Pulmonary artery endothelial cell (primary cell): ENCODE measurements at places on chromosomes 13 and 19. TPM values are rescaled to one million over a fixed set of nuclear protein-coding genes. Genes with fewer than 3 reads are reported as not detected.

DNA sequence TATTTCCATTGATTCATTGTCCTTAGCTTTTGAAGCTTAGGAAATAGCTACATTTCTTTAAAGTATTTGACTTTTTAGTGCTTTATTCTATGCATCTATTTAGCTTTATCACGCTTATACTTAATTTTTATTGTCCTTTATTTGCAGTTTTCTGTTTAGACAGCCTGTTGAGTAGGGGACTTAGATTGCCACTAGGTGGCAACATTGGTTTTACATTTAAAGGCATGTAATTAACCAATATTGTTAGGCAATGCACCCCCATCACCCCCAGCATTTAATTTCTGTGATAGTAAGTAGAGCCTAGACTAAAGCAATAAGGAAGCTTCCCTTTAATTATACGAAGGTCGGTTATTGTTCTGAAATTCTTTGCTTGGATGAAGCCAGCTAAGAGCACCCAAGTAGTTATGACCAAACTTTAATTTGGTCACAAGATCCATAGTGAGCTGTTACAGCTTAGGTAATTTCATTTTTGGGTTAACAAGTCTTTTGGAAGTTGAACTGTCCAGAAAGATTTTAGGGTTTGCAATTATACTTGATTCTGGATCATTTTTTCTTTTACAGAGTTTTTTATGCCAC lies 36.5 kb downstream of the B3GLCT start:
- DNase-seq = no peak

The GFY gene
- total RNA-seq = not detected in 2 replicates

The MBD3L5 gene
- not detected in 2 replicates for total RNA-seq

GRCh38 chr19:39539165-39539517 lies 820 bp downstream of the EID2 start:
- no peak for DNase-seq

The C13orf46 gene
- total RNA-seq = 0.07 and 0.39 TPM in 2 replicates

DNA sequence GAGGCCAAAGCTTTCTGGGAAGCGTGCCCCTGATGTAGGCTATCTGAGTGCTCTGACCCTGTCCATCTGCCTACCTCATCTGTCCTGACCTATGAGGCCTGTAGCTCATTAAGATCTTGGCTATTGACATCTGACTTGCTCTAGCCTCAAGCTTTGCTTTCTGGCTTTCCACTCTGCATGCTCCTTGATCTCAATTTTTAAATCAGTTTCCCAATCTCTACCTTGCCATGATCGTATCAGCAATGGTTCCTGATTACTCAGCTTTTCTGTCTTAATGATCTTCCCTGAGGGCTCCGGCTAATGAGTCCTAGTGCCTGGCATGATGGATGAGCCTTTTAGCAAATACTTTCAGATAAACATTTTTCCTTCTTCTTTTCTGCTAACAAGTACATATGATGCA lies 262.0 kb downstream of the NDFIP2 start:
- no peak for DNase-seq

DNA sequence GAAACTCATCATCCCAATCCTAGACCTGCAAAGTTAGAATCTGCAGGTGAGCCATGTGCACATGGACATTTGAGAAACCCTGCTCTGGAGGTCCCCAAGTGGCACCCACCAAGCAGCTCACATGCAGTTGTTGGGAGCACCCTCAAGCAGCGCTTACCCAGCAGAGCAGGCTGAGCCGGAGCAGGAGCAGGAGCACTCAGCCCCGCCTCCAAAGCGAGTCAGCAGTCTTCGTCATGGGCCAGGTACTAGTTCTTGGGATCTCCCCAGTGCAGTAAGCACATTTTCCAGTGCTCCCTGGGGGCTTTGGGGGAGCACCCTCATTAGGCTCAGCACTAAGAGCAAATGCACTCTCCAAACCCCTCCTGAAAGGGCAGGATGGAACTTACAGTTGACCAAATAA lies 572.7 kb downstream of the IRS2 start:
- no peak for DNase-seq

The CACNG7 gene
- total RNA-seq = 0.04 and 0.13 TPM in 2 replicates

- no peak for DNase-seq
These were observed 245.6 kb downstream of the DCT start for GRCh38 chr13:94233837-94234236.

The KIR2DL1 gene
- not detected in 2 replicates for total RNA-seq
